RKO (cell line): ENCODE measurements at places on chromosomes 5 and 9.

GRCh38 chr5:116880150-116880549, 305.5 kb upstream of the SEMA6A start:
- DNase-seq: no peak

- no peak for DNase-seq
Observed at GRCh38 chr9:104374711-104375110, 129.4 kb upstream of the OR13F1 start.

- no peak for DNase-seq
Observed at GRCh38 chr5:16809395-16810207, 126.5 kb downstream of the MYO10 start.

DNA sequence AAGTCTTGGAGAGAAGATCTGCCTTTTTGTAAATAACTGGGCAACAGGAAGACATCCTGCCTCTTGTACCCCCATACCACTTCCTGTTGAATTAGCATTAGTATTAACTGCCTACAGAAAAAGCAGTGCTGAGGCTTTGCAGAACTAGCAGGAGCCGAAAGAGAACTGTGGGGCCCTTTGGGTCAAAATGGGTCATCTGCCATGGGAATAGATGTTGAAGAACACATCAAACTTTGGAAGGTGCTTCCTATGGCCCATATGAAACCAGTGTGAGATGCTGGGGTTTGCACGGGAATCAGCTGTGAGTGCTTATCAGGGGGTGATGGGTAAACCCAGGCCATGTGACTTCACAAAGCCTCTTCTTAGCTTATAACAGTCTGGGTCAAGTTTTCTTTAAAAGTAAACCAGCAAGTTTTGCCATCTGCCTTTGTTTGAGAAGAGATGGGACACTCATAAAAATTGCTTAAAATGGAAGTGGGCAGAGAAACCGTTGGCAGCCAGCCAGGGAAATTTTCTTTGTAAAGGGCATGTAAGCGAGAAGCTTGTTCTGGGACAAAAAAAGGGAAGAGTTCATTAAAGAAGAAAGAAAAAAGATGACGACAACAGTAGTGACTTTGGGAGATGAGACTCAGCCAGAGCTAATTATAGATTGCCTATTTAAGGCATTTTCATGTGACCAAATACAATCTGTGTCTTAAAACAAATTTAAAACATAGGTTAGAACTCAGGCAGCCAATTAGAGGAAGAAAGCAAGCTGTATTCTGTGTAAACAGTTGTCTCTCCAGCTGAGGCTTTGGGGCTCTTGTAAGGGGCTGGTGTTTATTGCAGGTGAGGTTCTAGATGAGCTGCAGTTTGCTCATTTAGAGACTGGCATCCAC, 4.4 kb downstream of the SLC25A25 start:
- DNase-seq: no peak

DNA sequence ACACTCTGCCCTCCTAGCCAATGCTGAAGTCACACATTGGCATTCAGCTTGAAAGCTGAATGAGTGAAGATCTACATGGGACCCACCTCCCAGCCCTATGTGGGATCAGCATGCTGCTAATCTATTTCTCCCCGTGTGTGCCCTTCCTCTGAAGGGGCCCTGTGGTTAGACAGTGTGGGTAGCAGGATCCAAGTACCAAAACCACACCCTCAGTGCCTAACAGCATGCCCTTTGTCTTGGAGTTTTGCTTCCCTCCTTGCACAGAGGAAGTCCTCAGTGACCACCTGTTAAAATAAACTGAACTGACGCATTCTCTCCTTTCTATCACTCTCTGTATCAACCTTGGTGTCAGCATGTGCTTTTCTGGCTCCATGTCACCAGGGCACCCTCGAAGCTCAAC, 25.0 kb downstream of the SH3TC2 start:
- no peak for DNase-seq

DNA sequence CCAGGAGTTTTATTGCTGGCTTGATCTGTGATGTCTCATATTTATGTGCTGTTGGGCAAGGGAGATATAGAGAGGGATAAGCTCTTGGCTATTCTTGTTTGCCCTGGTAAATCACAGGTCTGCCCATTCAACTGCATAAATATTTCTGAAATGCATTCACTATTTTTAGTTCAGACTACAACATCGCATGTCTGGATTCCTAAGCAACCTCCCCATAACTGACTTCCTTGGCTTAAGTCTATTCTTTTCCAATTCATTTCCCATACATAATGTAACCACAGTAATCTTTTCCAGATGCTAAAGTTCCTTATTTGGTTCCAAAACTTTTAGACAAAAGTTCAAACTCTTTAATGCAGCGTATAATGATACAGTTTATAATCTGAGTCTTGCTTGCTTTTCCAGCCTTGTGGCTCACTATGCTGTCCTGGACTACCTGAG, 321.4 kb upstream of the ACTBL2 start:
- DNase-seq: no peak

GRCh38 chr5:71629950-71630349, 42.8 kb downstream of the MCCC2 start:
- no peak for DNase-seq

DNA sequence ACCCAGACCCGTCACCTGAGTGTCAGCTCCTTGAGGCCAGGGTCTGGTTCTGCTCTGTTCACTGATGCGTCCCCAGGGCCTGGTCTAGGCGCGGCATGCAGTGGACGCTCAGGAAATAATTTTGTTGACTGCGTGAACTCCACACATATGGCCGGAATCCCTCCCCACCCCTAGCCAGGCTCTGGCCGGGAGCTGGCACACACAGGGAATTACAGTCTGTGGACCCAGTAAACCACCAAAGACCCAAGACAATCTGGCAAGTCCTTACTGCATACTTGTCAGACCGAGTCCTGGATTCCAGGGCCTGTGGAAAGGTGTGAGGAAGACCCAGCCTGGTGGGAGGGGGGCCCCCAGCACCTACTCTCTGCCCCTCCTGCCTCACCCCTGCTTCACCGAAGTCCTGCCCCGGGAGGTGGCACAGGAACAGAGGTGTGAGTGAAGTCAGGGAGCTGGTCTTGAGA, 113.0 kb upstream of the IER5L start:
- DNase-seq: no peak

DNA sequence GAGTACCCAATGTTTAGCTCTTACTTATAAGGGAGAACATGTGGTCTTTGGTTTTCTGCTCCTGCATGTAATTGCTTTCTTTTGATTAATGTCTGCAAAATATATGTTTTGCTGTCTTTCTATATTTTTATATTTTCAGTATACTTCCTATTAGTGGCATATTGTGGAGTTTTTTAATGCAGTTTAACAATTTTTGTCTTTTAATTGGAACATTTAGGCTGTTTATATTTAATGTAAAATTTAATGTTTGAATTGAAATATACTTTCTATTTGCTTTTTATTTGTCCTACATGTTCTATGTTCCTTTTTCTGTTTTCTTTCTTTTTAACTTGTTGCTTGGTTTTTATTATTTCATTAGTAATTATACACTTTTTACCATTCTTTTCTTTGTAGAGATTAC, 4.9 kb downstream of the ECM2 start:
- no peak for DNase-seq

DNA sequence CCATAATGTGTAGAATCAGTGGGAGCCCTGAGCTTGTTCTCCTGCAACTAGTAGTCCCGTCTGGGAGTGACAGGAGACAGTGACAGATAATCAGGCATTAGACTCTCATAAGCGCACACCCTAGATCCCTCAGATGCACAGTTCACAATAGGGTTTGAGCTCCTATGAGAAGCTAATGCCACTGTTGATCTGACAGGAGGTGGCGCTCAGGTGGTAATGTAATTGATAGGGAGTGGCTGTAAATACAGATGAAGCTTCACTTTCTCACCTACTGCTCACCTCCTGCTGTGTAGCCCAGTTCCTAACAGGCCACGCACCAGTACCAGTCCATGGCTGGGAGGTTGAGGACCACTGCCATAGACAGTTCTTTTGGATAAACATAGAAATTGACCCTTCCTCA, 188.7 kb downstream of the ROR2 start:
- DNase-seq: no peak

DNA sequence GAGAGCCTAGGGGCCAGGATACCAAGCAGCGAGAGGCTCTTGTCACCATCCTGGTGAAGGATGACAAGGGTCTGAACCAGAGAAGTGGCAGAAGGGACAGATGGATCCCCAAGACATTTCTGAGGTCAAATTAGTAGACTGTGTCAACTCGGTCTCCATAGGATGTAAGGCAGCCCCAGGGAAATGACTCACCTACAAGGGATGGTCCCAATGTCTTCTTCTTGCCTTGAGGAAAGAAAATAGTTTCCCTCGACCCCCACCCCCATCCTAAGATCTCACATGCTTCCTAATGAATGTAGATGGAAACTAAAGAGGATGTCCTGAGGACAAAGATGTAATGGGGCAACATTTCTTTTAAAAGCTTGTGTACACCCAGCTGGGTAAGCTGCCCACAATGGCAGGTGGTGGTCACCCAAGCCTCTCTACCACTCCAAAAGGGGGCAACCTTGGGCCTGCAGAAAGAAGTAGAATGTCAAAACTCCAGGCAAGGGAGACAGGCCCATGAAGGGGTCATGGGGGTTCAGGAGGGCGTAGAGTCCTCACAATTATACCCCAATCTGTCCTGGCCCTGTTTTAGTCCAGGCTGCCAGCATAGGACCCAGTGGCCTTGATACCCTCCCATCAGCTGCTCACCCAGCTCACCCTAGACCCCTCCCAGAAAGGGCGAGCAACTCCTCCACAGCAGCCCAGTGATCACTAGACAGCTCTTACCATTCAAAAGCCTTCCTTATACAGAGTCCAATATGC, 187.4 kb downstream of the ACTL7B start:
- no peak for DNase-seq

DNA sequence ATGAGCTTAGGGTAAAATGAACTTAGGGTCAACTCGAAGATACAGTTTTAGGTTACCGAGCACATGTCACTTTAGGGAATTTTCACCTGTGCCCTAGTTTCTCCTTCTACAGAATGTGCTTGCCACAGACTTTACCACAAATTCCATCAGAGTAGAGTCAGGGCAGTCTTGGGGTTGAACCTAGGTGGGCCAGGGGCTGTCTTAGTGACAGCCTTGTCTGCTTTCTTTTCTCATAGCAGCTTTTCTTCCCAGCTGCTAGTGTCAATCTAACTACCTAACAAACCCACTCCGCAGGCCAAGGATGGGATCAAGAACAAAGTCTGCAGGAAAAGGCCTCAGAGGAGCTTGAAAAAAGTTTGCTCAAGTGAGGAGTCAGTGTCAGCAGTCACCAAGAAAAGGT, 458.1 kb upstream of the CDH18 start:
- no peak for DNase-seq

DNA sequence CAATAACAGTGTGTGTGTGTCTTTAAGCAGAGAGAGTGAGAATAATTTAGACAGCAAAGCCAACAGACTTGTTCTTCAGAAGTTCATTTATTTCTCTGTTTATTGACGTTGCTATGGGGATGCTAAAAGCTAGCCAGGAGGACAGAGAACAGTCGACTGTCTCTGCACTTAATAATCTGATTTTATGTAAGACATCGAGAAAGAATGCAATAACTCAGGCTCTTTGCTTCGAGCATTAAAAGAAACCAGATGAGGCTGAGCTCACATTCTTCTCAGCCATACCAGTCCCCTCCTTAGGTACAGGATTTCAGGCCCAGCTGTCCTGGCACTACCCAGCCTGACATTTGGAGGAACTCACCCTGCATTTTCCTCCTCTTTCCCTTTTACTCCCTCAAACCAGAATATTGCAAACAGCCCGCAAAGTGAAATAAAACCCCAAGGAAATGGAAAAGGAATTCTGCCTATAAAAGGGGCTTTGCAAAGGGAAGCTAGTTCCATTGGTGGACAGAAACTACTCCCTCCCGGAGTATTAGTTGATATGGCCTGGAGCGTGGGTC, 44.5 kb upstream of the DPYSL3 start:
- no peak for DNase-seq

GRCh38 chr9:4670591-4670990, 4.3 kb upstream of the SPATA6L start:
- no peak for DNase-seq

DNA sequence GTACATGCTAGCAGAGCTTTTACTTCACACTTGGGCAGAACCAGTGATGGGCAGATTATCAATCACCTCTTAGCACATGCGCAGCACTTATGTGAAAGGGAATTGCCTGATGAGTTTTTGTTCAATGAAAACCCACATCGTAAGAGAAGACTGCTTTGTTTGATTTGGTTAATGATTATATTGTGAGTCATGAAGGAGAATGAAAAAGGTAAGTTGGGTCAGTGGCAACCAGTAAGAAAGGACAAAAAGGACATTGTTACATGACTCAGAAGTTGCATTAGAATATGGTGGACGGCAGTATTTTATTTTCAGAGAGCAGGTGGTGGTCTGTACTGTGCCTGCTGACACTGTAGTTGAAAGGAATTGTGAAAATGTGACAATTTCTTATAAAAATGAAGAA, 127.4 kb downstream of the AOPEP start:
- DNase-seq: no peak

- DNase-seq: no peak
Observed at GRCh38 chr5:116577064-116577788, 2.6 kb upstream of the SEMA6A start.

- DNase-seq: no peak
Observed at GRCh38 chr5:58505502-58505901, 14.3 kb downstream of the GAPT start.

GRCh38 chr5:135436951-135437418, 10.2 kb downstream of the DCANP1 start:
- no peak for DNase-seq

DNA sequence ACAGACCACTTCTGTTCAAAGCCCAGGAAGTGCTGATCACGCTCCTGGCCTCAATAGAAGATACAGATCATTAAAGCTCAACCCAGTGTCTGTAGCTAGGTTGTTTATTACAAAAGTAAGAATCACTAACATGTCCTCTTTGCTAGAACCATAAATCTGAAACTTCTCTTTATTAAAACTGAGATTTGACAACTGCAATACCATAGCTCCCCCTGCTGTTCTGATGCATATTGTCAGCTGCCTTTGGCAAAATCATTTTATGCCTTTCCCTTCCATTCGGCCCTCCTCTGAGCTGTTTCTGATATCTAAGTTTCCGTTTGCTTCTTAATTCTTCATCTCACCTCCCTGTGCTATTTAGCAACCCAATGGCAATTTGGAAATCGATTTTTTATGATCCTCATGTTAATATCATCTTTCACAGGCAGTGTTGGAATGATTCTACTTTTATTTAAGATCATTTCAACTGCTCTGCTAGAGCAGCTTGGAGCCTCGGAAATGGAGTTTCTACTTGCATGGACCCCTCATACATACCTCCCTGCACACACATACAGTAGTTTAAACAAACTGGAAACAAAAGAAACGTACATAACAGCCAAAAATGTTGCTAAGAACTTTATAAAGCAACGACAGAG, 998.8 kb downstream of the MAT2B start:
- DNase-seq: peak; percentile 63

GRCh38 chr5:56783261-56783660, 32.1 kb upstream of the MAP3K1 start:
- no peak for DNase-seq
